Memory B cell (primary cell): ENCODE measurements at places on chromosomes 11 and 22.

DNA sequence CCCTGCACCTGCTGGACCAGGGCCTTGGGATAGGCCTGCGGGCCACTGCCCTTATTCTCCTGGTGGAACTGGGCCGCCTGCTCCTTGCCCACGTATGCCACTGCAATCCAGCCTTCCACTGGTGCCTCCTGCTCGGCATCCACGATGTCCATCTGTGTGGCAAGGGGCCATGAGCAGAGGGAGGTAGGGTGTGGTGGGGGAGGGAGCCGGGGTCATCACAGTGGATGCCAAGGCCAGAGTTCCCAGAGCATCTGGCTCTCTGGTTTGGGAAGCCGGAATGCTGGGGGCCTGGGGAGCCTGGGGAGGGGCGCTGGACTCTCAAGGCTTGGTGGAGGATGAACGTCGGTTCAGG lies 627 bp downstream of the RNF215 start:
- DNase-seq: no peak

GRCh38 chr11:105670811-105671210 lies 60.9 kb downstream of the GRIA4 start:
- no peak for DNase-seq

DNA sequence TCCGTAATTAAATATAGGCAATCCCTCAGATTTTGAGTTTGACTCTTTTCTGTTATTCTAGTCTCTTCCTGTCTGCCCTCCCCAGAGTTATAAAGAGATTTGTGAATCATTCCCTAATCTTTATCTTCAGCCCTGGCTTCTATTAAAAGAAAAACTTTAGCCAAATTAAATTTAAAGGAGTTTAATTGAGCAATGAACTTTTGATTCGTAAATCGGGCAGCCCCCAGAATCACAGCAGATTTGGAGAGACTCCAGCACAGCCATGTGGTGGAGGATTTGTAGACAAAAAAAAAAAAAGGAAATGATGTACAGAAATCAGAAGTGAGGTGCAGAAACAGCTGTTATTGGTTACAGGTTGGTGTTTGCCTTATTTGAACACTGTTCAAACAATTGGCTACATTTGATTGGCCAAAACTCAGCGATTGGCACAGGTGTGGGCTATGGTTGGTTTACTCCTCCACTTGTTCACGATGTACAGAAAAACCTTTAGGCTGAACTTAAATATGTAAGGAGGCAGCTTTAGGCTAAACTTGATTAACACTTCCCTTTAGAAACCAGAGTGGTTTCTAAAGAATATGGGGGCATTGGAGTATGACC lies 2.3 kb upstream of the ALKBH8 start:
- no peak for DNase-seq

DNA sequence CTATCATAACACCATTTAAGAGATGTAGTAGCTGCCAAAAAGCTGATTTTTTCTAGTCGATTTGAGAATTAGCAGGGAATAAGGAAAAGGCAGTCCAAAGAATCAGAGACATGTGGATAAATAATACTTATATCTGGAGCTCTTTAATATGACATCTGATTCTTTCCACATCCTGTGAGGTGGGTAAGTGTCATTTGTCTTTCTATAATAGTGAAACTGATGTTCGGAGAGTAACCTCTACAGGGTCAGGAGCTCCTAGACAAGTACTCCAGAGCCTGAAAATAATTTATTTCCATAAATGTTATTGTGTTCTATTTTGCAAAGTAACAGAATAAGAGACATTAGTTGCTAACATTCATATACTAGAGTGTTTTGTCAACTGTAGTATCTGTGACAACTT lies 367.6 kb downstream of the DYNC2H1 start:
- no peak for DNase-seq

DNA sequence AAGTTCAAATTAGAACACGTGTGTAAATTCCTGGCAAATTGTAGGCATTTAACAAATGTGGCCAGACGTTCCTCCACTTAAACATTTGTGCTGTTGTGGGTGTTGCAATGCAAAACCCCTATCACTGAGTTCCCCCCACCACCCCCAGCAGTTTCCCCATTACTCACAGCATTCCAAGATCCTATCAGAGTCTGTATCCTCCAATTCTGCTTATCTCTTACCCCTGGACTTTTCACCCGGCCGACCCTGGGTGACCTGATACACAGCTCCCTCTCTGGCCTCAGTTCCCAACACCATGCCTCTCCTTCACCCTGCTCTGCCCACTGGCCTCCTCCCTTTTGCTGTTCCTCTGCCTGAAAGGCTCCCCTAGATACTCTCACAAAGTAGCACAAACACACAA lies 31.4 kb upstream of the AQP11 start:
- no peak for DNase-seq

DNA sequence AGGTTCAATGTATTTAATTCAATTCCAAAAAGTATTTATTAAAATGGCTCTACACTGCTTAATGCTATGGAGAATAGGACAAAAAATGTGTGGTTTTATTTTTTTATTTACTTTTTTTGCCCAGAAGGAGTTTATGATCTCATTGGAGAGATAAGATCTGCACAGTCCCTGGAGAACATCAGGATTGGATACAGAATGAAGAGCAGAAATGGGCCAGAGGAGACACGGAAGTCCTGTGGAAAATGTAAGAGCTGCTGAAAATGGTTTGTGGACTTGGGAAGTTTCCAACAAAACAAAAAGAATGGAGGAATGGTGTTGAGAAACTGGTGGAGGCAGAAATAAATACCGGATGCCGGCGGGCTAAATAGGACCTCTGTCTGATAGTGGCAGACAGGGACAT lies 554.6 kb downstream of the OPCML start:
- no peak for DNase-seq

DNA sequence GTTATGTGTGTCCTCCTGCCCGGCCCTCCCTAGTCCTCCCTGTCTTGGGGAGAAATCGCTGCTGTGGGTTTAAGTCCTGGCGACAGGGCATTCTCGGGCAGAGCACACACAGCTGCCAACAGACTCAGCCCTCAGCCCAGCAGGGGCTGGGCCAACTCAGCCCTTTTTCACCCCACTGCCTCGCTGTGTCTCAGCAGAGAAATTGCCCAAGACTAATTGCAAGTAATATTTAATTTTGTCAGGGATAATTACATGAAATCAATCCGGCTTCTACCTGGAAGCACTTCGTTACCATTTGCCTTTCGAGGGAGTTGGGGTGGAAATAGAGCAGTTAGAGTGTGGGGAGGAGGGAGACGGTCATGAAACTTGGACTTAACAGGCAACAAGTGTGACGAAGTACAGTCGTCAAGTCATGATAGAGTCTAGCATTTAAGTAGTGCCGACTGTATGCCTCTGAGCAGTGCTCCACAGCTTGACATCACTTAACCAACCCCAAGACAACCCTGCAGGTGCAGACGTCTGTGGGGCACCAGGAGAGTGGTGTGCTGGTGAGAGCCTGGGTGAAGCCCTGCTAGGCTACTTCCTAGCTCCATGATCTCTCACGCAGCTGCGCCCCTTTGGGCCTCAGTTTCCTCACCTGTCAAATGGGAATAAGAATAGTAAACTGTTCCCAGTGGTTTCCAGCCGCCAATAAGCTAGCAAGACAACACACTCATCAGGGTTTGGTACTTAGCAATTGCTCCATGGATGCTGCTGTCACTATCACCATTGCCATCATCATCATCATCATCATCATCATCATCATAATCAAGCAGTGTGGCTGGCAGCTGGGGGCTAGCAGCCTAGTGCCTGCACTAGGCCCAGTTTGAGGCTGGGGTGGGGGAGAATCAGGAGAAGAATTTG lies 29.2 kb downstream of the MN1 start:
- DNase-seq: no peak

DNA sequence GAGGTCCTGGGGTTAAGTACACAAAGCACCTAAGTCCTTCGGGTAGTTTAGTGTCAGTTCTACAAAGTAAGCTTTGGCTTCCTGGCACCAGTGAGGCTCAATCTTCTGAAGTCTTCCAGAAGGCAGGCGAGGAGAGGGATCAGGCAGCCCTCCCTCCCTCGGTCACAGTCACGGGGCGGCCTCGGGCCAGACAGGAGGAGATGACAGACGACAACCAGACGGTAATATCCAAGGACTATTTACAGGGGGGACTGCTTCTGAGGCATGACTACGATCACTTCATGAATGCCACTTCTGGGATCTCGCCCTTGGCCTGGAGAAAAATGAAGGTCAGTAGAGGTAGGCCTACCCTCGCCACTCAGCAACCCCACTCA lies 383 bp upstream of the TMEM223 start:
- no peak for DNase-seq

DNA sequence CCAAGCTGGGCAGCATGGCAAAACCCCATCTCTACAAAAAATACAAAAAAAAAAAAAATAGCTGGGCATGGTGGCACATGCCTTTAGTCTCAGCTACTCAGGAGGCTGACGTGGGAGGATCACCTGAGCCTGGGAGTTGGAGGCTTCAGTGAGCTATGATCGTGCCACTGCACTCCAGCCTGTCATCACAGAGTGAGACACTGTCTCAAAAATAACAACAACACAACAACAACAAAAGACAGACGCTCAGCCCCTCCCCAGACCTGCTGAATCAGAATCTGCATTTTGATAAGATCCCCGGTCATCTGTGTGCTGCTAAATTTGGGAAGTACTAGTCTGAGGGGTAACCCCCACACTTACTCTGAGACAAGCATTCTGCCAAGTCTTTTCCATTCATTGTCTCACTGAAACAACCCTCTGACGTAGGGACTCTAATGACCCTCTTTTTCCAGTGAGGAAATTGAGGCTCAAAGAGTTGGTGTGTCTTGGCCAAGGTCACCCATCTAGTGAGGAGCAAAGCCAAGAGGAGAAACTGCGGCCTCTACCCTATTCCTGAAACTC lies 7.5 kb downstream of the NEFH start:
- DNase-seq: no peak

DNA sequence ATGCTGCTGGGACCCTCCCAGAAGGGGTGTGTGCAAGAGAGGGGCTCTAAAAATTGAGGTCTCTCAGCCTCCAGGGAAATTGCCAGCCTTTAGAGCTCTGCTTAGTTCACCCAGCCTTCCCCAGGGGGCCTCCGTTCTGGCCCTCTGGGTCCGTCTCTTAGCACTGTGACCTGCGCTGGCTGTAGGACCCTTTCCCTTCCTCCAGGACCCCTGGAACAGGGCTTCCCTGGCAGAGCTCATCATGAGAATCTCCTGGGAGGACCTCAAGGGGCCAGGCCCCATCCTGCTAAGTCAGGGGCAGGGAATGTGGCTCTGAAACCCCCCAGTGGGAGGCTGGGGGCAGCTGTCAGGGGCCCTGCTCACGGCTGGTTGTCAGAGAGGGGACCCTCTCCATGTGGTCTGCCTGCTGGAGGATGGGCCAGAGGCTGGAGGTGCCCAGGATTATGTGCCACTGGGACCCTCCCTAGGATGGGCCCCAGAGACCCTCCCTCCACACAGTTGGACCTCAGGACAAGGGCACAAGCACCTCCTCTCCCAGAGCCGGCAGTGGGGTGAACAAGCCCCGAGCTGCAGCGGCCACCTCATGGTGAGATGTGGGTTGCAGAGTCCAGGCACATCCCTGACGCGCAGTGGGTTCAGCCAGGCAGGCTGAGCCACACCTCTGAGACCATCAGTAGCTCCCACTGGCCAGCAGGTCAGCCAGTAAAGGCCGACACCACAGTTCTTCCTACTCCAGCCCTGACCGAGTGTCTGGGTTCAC lies 27.1 kb upstream of the GAL start:
- DNase-seq: no peak

- DNase-seq: no peak
Observed at GRCh38 chr22:39994041-39994565, 651 bp upstream of the FAM83F start.

GRCh38 chr11:112355726-112356125 lies 95.1 kb upstream of the PLET1 start:
- no peak for DNase-seq
